Ovary (tissue), 10 donors: ENCODE measurements at places on chromosomes 12 and 14.

DNA sequence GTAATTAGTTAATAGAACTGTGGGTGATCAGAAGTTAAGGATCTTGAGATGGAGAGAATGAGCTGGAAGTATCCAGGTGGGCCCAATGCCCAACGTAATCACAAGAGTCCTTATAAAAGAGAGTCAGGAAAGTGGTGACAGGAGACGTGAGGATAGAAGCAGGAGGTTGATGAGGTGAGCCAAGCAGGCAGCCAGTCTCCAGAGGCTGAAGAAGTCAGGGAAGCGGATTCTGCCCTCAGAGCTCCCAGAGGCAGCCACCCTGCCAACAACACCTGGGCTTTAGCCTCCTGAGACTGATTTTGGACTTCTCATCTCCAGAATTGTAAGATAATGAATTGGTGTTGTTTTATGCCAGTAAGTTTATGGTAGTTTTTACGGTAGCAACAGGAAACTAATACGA lies 10.1 kb upstream of the SAV1 start:
- DNase-seq: no peak

GRCh38 chr14:100383727-100384158 lies 60.6 kb downstream of the SLC25A47 start:
- DNase-seq: peak; percentile 67

- DNase-seq: no peak
Observed at GRCh38 chr14:73851000-73851399, 631 bp upstream of the PTGR2 start.

DNA sequence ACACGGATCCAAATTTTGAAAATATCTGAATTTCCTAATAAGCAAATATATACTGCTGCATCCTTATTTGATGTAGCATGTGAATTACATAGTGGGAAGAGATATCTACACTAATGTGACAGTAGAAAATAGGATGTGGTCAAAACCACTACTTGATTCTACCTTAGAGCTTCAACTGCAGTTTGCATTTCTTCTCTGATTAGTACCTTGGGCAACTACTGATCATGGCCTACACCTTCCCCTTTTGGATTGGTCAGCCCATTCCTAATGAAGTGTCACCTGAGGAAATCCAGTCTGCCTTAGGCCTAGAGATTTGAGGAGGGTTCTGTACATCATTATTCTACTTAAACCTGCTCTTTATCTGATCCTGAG lies 10.7 kb downstream of the LLPH start:
- no peak for DNase-seq

- DNase-seq: no peak
Observed at GRCh38 chr12:78179346-78179745, 348.7 kb downstream of the NAV3 start.

- no peak for DNase-seq
Observed at GRCh38 chr14:53715193-53715721, 241.4 kb downstream of the BMP4 start.

GRCh38 chr12:6830286-6830890 lies 2.2 kb downstream of the P3H3 start:
- DNase-seq: no peak

- no peak for DNase-seq
Observed at GRCh38 chr14:30620178-30620577, 1.9 kb upstream of the SCFD1 start.

GRCh38 chr14:89266754-89267153 lies 150.3 kb downstream of the FOXN3 start:
- DNase-seq: no peak

- DNase-seq: no peak
Observed at GRCh38 chr12:88953029-88953586, 372.8 kb upstream of the KITLG start.

- DNase-seq: no peak
Observed at GRCh38 chr14:104697317-104697703, 7.9 kb downstream of the INF2 start.
